ENCODE measurements at places on chromosomes 6 and 20. TPM values are rescaled to one million over a fixed set of nuclear protein-coding genes. Genes with fewer than 3 reads are reported as not detected.

- no peak overlapping the region for H3K27ac ChIP-seq
- H3K27me3 ChIP-seq: peaks cover 32% of the 10 kb centered on the region
- no peaks in the 10 kb centered on the region for H3K4me1 ChIP-seq
- no peak overlapping the region for H3K4me3 ChIP-seq
Observed at GRCh38 chr20:58131551-58132142, 96.8 kb downstream of the ANKRD60 start.

DNA sequence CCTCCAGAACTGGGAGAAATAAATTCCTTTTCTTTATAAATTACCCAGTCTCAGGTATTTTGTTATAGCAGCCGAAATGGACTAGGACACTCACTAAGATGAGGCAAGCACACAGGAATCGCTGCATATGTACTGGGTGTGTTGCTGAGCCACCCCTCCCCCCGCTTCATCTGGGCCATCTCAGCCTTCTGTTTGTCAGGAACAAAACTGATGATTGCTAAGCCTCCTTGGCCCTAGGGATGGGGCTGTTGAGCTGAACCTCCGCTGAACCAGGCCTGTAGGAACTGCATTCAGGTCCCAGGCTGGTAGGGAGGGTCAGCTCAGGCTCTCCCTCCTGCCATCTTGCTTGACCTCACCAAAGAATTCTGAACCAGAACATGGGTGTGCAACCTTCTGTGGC lies 108.6 kb downstream of the MAP3K7 start:
- DNase-seq: no peak
- H3K4me3 ChIP-seq: no peak overlapping the region
- H3K36me3 ChIP-seq: no peaks in the 10 kb centered on the region
- no peaks in the 10 kb centered on the region for H3K27me3 ChIP-seq

GRCh38 chr6:101380897-101381630 lies 12.4 kb upstream of the GRIK2 start:
- no peak for DNase-seq
- no peaks in the 10 kb centered on the region for H3K27me3 ChIP-seq
- no peak overlapping the region for H3K27ac ChIP-seq
- H3K36me3 ChIP-seq: no peaks in the 10 kb centered on the region

Gene GSTA3
- 0.32 TPM for total RNA-seq

GRCh38 chr6:108117427-108118358 lies 43.2 kb upstream of the OSTM1 start:
- H3K36me3 ChIP-seq: no peaks in the 10 kb centered on the region
- peaks cover 100% of the 10 kb centered on the region for H3K27me3 ChIP-seq
- peaks cover 3% of the 10 kb centered on the region for H3K4me1 ChIP-seq
- H3K27ac ChIP-seq: no peak overlapping the region
